Motor neuron (in vitro differentiated cells): ENCODE measurements at places on chromosomes 16 and 17. TPM values are rescaled to one million over a fixed set of nuclear protein-coding genes. Genes with fewer than 3 reads are reported as not detected.

SULT1A4 gene
- 1.00 and 1.1 TPM in 2 replicates for total RNA-seq

DNA sequence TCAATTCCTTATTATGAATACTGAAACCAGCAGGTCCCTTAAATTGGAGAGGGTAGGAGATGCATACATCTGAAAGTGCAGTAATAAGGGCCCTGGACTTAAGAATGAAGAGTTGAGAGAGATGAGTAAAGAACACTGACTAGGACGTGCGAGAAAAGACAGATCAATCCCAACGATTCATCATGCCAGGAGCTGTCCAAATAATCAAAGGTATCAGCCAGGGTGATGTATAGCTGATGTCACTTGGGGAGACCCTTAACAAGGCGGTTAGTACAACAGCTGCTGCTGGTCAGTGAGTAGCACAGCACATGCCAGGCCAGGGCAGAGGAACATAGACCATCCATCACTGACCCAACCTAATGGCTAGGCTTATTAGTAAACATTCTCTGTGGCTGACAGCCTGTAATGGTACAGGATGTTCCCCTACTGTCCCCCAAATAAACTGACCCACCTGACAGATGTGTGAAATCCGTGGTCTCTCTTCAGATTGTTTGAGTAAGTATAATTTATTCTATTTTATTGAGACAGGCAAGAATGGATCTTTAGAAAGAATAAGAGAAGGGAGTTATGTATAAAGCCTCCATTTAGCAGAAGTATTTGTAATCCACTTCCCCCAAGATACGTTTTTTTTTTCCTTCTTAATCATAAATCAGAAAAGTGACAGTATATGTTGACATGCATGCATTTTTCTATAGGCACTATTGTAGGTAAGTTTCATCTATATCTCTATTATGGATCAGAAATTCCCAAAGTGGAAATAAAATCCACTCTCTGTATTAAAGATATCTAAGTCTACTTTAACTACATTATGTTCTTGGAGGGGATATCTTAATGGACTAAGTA, 118.4 kb downstream of the SNX11 start:
- peak; percentile 93 for ATAC-seq

DNA sequence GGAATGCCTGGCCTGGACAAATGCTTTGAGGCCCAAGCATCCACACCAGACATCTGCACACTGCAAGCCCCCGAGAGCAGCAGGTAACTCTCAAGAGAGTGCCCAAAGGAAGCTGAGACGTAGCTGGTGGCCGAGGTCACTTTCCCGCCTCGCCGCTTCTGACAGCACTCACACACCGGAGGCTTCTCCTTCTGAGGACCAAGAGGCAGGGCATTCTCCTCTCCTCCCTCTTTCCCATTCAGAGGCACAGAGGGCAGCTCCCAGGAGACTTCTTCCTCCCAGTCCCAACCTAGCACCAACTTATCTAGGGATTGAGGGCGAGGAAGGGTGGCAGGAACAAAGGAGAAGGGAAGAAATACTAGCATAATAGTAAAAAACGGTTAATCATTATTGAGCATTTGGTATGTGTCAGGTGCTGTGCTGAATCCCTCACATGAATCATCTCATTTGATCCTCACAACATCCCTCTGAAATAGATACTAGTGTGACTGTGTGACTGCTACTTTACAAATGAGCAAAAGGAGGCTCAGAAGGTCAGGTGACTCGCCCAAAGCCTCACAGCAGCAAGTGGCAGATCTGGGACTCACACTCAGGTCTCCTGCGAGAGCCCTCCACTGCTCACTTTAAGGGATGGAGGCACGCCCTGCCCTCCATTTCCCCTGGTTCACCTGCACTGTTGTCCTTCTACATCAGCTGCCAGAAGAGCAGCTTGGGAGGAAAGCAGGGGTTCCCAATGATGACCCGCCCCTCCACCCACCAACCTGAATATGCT, 41.8 kb downstream of the MYO18A start:
- ATAC-seq, result no peak

LDAF1 gene
- total RNA-seq, result 21.0 and 24.3 TPM in 2 replicates

DNA sequence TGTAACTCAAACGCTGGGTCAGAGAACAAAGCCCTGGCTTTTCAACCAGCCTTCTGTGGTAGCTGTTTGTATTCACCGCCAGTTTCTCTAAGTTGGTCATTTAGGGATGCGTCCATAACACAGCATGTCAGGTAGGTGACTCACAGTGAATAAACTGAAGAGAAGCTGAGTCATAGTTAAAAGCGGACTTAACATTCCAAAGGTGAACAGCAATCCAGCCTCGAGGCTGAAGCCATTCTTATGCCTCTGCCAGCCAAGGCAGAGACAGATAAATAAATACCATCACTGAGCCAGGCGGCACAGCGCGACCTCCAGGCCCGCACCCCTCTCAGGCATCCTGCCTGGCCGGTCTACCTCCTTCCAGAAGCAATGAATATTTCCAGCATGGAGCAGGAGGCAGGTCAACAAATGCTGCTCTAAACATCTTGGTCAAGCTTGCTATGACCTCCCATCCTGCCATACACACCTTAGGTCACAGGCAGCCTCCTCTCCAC, 12.4 kb upstream of the CACNG4 start:
- peak; percentile 70 for ATAC-seq

PLA2G10 gene
- total RNA-seq, result 0.31 TPM in 1 of 2 replicates, not detected in the other

DNA sequence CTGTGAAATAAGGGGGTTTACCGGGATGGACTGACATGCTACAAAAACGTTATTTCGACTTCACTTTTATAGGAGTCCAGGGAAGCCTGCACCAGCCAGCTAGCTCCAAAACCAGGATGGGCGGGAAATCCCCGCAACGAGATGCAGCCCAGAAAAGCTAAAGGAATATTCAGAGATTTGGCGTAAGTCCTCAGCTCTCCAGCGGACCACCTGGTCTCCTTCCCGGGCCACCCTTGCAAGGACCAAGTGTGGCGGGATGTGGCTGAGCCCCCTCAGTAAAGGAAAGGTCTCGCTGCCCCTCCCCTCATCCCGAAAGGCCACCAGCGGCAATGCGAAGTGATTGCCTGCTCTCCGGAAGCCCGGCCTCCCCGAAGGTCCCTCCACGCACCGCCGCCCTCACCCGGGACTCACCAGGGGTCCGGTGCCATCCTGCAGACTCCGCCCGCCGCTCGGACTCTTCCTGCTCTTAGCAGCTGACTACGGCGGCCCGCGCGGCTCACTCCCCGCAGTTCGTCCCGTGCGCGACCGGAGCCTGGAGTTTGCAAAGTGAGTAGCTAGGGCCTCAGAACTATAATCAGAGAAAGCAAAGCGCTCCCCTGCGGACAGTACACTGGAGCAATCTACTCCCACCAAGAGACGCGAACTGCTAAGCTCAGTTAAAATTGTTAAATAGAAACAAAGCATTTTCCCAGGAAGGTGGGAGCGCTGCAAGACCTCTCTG, at the start of gene STX8:
Gene STX8 (minus strand): TSS at position 440 of the 721 bp plus-strand sequence. CDS start 12 bp downstream, at position 428.
- peak; percentile 77 for ATAC-seq

SCIMP gene
- 0.27 and 0.38 TPM in 2 replicates for total RNA-seq

TERB1 gene
- 0.09 TPM in 1 of 2 replicates, not detected in the other for total RNA-seq

DNA sequence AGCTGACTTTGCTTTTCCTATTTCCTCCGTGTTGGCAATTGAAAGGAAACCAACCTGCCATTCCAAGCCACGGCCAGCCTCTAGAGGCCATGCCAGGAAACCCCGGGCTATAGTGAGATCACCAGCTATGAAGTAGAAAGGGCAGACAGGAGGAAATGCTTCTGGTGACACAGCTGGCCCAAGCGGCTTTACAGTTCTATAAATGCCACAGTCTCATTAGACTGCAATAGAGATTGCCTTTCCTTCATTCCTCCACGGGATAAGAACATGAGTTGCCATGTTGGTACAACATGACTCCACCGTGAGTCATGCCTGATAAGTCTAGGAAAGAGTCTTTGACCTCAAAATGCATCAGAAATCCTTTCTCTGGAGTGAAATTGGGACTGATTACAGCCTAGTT, 384.9 kb downstream of the GRIN2A start:
- ATAC-seq, result no peak

DNA sequence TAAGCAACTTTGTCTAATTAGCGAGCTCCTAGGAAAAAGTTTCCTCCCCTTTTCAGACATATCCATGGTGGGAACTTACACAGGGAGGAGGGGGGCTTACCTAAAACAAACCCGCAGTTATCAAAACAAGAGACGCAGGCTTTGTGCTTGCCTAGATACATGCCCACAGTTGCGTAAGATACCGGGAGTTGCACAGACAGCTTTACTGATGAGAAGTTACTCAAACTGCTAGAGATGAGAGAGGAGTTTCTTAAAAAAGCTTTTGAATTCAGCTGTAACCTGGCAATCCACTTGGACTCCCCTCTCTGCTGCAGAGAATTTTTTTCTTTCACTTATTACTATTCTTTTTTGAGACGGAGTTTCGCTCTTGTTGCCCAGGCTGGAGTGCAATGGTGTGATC, 6.8 kb upstream of the ZP2 start:
- ATAC-seq, result no peak

SOX9 gene
- 11.7 and 14.1 TPM in 2 replicates for total RNA-seq

DNA sequence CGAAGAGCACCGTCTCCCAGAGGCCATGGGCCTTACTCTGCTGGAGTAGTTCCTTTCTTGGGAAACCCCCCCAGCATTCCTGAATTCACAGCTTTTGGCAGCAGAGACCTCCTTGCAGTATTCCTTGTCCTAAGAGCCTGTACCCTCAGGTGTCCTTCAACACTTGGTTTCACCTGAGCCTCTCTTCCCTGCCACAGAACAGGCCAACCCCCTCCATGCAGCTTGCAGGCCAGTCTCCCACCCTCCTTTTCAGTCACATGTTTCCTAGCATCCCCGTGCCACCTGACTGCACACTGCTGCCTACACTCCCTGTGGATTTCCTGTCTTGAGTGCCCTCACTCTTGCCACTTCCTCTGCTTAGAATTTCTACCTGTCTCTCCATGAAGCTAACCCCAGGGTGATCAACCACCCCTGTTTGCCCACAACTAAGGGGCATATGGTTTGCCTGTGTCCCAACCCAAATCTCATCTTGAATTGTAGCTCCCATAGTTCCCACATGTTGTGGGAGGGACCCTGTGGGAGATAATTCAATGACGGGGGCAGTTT, 65.5 kb downstream of the DYNLRB2 start:
- ATAC-seq, result no peak

- no peak for ATAC-seq
These were observed 17.3 kb downstream of the LLGL2 start for GRCh38 chr17:75542728-75543336.

DNA sequence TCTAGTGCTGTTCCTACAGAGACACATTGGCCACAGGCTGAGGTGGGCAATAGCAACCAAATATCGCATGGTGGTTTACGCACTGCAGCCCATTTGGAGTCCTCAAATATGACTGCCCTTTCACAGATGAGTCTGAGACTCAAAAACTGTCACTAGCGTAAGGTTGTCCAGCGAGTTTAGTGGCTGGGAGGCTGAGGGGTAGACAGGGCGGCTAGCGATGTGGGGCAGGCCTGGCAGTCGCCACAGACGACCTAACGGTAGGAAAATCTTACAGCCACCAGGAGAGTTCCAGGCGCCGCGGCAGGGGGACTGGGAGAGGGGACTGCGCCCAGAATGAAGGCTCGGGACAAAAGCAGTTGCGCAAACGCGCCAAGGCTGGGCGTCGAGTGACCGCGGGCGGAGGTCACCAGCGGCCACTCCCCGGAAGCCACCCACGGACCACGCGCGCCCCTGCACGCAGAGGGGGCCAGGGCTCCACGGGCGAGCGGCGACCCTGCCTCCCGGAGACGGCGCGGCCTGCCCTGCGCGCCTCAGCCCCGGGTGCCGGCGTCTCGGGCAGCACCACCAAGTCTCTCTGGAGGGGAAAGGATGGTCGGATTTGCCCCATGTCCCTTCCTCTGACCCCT, 699 bp upstream of the MAP1LC3B start:
- ATAC-seq, result no peak

DNA sequence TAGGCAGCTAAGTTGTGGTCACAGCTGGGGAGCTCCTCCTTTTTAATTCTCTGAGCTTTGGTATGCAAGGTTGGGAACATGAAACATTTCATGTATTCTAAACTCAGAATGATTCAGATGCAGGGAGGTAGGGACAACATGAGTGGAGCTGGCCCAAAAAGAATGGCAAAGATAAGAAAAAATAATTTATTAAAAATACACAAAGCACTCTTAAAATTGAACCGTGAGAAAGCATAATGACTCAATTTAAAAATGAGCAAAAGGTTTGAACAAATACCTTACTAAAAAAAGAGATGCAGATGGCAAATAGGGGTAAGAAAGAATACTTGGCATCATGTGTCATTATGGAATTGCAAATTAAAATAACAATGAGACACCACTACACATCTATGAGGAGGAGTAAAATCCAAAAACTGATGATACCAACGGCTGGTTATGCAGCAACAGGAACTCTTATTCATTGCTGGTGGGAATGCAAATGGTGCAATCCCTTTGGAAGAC, 175.6 kb upstream of the IRX3 start:
- ATAC-seq, result no peak

GRCh38 chr16:49510654-49511305, 137.2 kb downstream of the C16orf78 start:
- peak; percentile 42 for ATAC-seq

DNA sequence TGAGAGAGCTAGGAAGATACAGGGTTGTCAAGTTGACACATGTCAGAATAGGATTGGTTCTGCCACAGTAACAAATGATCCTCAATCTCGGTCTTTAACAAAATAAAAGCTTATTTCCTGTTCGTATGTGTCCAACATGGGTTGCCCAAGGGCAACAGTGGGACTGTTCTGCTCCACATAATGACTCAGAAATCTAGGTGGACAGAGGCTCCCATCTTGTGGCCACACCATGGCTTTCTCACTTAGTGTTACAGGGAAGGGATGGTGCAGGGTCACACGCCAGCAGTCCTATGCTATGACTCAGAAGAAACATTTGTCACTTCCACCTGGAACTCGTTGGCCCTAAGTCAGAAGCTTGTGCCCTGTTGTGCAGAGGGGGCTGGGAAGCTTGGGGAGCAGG, 364.9 kb downstream of the SNX29 start:
- ATAC-seq, result no peak

ADAMTS18 gene
- total RNA-seq, result not detected in 2 replicates

- peak; percentile 47 for ATAC-seq
These were observed 93.4 kb upstream of the METRNL start for GRCh38 chr17:82985973-82986372.

C16orf89 gene
- 2.0 and 2.2 TPM in 2 replicates for total RNA-seq

DNA sequence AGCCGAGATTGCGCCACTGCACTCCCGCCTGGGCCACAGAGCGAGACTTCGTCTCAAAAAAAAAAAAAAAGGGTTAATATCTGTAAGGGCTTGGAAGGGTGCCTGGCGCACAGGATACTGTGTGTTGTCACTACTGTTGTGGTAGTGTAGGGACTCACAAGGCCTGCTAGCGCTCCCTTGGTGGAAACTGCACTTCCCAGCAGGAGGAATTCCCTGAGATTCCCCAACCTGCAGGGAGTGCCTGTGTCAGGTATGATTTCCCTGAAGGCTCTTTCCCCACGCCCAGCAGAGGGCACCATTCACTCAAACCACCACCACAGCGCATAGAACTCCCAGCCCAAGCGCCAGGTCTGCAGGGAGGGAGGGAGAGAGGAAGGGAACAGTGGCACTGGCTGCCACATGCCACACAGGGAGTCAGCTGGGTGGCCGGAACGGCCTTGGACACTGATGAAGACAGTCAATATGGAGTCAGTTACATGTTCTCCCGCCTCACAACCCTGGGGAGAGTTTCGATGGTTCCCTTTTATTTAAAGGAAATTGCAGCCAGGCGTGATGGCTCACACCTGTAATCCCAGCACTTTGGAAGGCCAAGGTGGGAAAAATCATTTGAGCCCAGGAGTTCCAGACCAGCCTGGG, 32.7 kb upstream of the CDH1 start:
- ATAC-seq, result peak; percentile 89
